ENCODE measurements at places on chromosomes 12 and 14.

- no peak for DNase-seq
Measured at GRCh38 chr14:101134851-101135433, 231.4 kb upstream of the RTL1 start.

DNA sequence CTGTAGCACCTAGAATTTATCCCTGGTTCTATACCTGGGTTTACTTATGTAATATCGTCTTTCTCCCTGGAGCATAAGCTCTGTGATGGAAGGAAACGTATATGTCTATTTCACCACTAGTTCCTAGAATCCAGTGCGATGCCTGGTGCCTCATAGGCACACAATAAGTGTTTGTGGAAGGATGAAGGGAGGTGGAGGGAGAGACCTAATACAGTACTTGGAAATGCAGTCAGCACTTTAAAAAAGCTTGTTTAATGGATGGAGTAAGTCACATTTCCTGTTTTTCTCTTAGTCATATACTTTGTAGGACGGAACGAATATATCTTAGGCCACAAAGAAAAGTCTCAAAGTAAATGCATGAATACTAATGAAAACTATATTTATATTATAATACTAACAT is 186.5 kb upstream of the HMGA2 start:
- DNase-seq, result no peak

DNA sequence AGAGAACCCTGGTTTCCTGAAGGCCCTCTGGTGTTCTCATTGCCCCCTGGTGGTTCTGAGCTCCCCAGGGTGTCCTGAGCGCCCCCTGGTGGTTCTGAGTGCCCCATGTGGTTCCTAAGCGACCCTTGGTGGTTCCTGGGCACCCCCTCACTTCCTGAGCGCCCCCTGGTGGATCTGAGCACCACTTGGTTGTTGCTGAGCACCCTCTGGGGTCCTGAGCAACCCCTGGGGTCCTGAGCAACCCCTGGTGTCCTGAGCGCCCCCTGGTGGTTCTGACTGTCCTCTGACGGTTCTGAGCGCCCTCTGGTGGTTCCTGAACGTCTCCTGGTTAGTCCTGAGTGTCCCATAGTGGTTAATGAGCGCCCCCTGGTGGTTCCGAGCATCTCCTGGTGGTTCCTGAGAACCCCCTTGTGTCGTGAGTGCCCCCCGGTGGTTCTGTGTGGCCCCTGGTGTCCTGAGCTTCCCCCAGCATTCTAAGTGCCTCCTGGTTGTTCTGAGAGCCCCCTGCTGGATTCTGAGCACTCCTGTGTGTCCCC is 568.3 kb downstream of the TMEM121 start:
- peak; percentile 44 for DNase-seq

- no peak for DNase-seq
Measured at GRCh38 chr12:1078002-1078401, 87.0 kb downstream of the ERC1 start.

DNA sequence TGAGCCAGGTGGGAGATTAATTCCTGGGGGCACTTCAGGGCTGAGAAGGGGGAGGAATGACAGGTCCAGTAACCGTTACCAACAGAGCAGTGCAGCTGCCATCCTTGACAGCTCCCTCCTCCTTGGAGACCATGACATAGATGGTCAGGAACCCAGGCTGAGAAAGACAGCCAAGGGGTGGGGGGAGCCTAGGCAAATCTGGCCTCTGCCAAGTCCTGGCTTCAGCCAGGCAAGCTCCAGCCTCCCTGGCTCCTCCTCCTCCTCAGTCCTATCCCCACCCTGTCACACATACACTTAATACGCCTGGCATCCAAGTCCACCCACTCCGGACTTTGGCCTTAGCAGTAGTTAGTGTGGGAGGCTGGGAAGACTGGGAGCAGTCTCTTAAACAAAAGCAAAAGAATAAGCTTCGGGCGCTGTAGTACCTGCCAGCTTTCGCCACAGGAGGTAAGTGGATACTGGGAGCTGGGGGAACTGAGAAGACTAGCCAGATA is at the start of gene RDH5:
Gene RDH5, plus strand, starts transcription at position 323 of the 494 bp plus-strand sequence. CDS start 792 bp downstream, outside the sequence.
- no peak for DNase-seq

- no peak for DNase-seq
Measured at GRCh38 chr14:83164016-83164415, 1630.4 kb upstream of the SEL1L start.

DNA sequence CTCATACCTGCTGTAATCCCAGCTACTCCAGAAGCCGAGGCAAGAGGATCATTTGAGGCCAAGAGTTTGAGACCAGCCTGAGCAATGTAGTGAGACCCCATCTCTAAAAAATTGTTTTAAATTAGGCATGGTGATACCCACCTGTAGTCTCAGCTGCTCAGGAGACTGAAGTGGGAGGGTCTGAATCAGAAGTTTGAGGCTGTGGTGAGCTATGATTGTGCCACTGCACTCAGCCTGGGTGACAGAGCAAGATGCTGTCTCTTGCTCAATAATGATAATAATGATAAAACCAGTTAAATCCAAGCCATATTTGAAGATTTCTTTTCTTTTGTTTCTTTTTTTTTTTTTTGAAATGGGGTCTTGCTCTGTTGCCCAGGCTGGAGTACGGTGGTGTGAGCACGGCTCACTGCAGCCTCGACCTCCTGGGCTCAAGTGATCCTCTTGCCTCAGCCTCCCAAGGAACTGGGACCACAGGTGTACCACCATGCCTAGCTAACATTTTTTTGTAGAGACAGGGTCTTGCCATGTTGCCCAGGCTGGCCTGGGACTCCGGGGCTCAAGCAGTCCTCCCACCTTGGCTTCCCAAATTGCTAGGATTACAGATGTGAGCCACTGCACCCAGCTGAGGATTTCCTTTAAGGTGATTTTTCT is 12.8 kb downstream of the PSMA6 start:
- DNase-seq, result no peak

DNA sequence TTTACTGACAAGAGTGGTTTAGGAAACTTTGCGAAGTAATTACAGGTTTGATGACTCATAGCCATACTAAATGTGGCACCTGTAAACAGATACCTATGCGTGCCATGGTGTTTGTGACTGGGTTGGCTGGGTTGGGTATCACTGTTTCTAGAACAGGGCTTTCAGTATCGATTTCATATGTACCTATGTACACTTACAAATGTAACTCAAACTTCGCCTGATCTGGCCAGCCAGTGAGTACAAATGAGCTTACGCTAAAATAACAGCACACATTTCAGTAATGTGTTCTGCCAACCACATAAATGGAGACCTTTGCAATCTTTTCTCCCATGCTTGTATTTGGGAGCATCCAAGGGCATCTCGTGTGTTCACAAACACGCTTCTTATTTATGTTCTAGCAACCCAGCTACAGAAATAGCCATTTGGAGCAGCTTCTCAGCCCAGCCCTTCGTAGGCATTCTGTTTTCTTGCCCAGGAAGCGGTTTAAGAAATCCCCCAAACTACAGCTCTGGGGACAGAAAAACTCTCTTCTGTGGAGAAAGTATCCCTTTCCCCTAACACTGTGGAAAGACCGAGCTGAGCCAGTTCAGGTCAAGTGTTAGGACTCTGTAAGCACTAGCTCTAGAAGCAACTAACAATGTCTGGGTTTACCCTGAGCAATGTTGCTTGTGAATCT is 42.3 kb upstream of the MDM1 start:
- peak; percentile 80 for DNase-seq

DNA sequence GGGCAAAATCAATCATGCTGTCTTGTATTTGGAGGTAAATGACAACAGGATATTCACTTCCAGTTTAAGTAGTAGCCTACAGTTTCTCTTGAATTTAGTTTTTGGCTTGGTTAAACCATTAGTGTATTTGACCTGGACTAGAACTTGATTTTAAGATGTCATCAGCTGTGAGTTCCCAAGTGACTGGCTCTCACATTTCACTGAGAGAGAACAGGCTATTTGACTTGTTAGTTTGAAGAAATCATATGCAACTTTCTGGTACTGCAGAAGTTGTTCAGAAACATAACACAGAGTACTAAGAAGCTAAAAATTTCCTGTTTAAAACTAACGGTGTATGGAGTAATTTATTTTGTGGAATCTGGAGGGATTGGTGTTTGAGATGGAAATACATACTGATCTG is 22.3 kb downstream of the MNAT1 start:
- DNase-seq, result no peak

DNA sequence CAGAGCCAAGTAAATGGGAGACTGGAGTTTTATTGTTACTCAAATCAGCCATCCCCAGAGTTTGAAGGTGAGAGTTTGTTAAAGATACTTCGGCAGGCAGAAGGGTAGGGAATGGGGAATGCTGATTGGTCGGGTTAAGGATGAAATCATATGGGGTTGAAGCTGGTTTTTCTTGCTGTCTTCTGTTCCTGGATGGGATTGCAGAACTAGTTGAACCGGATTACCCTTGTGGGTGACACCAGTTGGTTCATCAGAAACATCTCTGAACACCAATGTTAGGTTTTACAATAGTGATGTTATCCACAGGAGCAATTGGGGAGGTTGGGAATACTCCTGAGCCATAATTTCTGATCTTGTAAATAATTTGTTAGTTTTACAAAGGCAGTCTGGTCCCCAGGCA is 18.7 kb upstream of the SMCO2 start:
- no peak for DNase-seq

DNA sequence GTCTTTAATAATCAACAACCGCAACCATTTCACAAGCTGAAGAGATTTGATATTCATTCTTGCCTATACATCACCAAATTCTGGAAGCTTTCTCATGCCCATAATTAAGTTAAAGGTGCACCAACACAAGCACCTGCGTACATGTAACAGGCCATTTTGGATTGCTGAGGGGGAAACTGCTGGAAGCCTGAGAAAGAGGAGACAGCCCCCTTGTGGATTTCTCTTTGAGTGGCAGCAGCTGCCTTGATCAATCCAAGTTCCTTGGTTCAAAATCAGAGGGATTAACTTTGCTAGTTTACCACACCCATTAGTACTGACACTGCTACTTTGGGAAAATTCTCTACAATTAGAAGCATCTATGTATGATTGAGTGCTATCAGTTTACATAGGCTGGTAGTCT is 321.1 kb downstream of the NOVA1 start:
- no peak for DNase-seq

- no peak for DNase-seq
Measured at GRCh38 chr14:32587461-32587860, 258.4 kb downstream of the AKAP6 start.

GRCh38 chr12:104656921-104657320 is 200.2 kb downstream of the CHST11 start:
- DNase-seq, result no peak

GRCh38 chr12:130177635-130178242 is 15.5 kb downstream of the FZD10 start:
- DNase-seq, result no peak

- no peak for DNase-seq
Measured at GRCh38 chr14:99589031-99589441, 15.0 kb downstream of the CCDC85C start.

DNA sequence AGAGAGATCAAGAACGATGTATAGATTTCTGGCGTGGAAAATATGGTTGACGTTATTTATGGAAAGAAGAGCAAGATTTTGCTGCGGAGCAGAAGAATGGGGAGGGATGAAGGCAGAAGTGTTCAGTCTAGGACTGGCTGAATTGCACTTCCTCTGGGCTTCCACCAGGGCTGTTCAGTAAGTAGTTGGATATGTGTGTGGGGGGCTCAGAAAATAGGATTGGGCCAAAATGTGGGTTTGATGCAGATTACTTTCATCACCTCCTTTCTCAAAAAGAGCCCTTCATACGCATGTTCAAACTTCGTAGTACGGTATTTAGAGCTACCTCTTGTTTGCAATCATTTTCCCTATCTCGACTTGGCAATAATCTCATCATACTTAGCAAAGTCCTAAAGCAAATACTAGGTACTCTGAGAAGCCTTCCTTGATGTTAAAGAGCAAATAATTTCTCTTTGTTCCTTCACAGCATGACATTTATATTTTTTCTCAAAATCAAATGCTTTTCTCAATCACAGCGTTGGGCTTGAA is 349.4 kb downstream of the NELL2 start:
- no peak for DNase-seq

DNA sequence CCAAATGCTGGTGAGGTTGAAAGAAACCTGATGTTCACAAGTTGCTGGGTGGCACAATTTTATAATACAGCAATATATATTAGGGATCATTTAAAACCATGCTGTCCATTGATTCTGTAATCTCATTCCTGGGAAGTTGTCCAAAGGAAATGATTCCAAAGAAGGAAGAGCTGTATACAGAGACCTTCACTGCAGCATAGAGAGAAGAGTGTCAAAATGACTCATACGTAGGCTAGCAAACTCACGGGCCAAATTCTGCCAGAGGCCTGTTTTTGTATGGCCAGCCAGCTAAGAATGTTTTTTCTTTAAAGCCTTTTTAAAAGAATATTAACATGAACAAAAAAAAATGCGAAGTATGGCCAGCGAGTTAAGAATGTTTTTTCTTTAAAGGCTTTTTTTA is 69.2 kb upstream of the MED13L start:
- no peak for DNase-seq

GRCh38 chr12:125890971-125891370 is 825.7 kb downstream of the AACS start:
- DNase-seq, result no peak
